ENCODE measurements at places on chromosomes 7 and 10. TPM values are rescaled to one million over a fixed set of nuclear protein-coding genes. Genes with fewer than 3 reads are reported as not detected.

The MYL10 gene
- total RNA-seq: not detected

The CH25H gene
- total RNA-seq: 0.40 TPM

The ADRB1 gene
- 0.13 TPM for total RNA-seq

The BRAT1 gene
- total RNA-seq: 19.2 TPM

The SUGCT gene
- 2.4 TPM for total RNA-seq

The SFTPA1 gene
- not detected for total RNA-seq

The DRGX gene
- not detected for total RNA-seq
